Globus pallidus (tissue), 1 donor: ENCODE measurements at places on chromosomes 3 and 15.

DNA sequence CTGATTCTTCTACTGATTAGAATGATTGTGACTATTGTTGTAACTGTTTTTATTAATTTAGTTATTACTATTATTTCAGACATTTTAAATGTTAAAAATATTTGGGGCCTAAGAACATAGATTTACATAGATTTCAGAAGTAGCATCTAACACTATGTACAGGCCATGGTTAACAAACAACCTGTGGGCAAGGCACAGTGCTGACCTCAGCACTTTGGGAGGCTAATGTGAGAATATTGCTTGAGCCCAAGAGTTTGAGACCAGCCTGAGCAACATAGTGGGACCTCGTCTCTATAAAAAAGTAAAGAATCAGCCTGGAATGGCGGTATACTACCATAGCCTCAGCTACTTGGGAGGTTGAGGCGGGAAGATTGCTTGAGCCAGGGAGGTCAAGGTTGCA, 69.1 kb upstream of the CNTN4 start:
- no peak for DNase-seq

GRCh38 chr3:98777801-98778220, 14.7 kb downstream of the ST3GAL6 start:
- no peak for DNase-seq

GRCh38 chr3:160381470-160381869, 17.6 kb downstream of the IFT80 start:
- no peak for DNase-seq

- DNase-seq, result no peak
Observed at GRCh38 chr3:133595341-133595740, 21.9 kb downstream of the CDV3 start.

DNA sequence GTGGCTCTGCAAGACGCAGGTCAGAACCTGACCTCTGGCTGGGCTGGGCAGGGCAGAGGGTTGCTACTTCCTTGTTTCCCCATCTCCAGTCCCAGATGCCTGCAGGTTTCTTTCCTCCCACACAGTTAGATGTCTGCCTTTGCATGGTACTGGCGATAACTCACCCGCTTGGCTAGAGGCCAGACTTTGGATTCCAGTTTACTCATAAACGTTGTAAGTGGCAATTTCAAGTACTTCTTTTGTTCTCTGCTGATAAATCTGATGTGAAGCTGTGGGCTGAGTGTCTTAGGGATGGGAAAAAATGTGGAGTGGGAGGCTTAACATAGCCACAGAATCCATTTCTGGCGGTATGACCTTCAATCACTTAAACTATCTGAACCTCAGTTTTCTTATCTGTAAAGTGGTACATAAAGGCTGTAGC, 194.2 kb downstream of the EBLN2 start:
- DNase-seq, result no peak

DNA sequence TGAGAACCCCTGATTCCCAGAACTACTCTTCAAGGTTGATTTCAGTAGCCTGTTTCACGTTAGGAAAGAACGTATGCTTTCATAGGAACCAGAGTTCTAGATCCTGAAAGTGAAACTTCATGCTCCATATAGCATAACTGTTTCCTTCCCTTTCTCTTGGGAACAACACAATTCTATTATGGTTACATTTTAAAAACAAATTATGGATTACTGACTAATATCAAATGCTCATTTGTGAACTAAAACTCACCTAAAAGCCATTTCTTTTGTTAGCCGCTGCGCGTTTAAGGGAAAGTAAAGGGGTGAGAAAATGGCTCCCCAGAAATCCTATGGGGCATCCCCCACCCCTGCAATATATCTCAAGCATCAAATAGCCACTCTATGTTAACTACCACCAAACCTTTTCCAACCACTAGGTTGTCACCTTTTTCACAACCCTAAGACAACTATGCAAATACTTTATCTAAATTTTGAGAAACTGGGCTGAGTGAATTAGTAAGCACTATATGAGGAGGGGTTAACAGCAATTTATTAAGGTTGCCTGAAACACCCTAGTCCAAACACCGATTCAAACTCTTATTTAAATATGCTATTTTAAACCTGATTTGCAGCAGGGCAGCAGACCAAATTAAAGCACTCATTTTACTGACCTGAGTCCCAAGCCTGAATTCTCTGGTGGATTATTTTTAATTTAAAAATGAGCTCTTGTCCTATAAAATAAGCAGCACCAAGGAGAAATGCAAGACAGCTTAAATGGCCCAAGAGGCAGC, 2.4 kb downstream of the SIAH2 start:
- DNase-seq, result peak; percentile 5

DNA sequence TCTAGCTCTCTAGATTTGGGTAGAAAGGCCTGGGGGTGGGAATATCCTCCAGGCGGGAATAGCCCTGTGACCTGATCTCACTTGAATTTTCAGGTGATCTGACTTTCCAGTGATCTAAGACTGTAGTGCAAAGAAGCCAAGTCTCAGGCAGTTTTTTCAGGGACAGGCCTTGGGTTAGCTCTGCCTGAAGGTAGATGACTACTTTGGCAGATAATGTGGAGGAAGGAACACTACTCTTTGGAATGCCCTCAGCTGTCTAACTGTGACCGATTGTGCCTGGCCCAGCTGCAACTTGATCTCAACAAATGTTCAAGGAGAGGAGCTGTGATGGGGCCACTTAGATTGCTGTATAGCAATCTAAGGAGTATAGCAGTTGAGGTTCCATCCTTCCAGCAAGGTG, 193.7 kb downstream of the TCF12 start:
- DNase-seq, result no peak

GRCh38 chr15:58331560-58331912, 100.3 kb upstream of the LIPC start:
- DNase-seq, result no peak

GRCh38 chr3:145942052-145942451, 218.9 kb downstream of the PLOD2 start:
- DNase-seq, result no peak

DNA sequence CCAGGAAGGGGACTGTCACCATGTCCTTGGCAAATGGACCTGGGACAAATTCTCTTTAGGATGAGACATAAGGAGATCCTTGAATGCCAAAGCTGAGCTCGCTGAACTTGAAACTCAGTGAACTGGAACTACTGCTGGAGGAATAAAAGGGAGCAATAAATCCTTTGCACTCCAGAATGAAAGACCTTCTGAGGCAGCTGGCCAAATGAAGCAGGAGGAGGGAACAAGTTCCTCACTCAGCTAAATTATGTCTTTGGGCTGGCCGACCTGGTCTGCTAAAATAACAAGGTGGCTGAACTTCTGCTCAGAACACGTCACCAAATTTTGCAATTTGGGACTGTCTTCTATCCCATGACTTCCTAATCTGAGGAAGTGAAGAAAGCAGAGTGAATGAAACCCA, 314.7 kb downstream of the LPP start:
- DNase-seq, result peak; percentile 52

GRCh38 chr15:31080591-31081014, 20.9 kb downstream of the TRPM1 start:
- peak; percentile 49 for DNase-seq

- no peak for DNase-seq
Observed at GRCh38 chr15:101361418-101361817, 66.4 kb upstream of the SNRPA1 start.

DNA sequence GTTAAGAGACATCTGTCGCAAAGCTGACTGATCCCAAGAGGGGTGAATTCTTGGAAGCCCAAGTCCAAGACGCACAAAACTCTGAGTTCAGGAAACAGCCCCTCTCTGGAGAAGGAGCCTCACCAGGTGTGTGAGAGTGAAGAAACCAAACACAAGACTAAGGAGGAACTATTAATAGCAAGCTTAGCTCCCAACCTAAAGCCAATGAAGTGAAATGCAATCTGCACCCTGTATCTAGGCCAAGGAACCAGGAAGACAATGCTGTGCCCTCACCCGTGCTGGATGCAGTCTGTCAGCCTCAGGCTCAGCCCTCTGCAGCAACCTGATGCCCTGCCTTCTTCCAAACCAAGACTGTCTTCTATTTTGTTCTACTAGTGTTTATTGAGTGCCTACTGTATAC, 22.5 kb upstream of the THBS1 start:
- DNase-seq, result no peak

- no peak for DNase-seq
Observed at GRCh38 chr3:130576375-130577266, 59.6 kb downstream of the COL6A6 start.

DNA sequence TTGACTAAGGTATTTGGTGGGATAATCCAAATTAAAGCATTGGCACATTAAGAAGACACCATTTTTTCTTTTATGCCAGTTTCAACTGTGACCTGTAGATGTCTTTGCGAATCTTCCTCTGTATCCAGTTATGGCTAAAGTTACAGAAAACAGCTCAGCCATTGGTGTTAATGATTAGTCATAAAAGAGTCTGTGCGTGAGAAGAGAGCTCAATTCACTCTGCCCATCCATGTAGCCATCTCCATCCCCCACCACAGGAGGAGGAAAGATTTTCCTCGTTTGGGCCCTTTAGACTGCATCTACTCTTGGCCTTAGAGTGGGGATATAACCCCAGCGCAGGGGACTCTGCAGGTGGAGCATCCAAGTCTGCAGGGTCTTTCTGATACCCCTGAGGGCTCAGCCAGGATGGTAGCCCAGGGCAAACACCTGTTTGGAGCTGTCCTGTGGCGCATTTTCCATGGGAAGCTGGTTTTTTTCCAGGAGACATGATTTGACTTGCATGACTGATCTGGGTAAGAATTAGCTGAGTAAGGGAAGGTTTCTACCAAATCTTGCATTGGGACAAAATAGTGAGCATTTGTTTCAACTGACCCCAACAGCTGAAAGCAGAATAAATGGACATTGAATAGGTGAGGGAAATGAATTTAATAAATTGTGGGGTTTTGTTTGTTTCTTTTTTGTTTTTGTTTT, 29.5 kb downstream of the NANOGP8 start:
- no peak for DNase-seq

DNA sequence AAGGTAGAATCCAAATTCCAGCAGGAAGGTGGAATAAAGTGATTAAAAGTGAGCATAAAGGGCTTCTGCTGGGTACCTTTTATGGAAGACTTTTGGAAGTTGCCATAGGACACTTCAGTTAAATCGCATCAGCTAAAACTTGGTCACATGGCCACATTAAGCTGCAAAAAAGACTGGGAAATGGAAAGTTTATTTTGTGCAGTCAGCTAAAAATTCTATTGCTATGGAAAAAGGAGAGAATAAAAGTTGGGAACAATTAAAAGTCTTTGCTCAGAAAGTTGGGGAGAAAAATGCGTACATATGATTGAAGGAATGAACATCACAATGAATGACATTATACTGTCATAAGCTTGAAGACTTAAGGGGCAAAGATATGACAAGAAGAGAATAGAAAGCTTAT, 49.3 kb downstream of the FGF7 start:
- DNase-seq, result no peak

GRCh38 chr3:58952128-58952917, 97.5 kb downstream of the CFAP20DC start:
- DNase-seq, result no peak

GRCh38 chr3:61078048-61078752, 173.1 kb downstream of the FHIT start:
- no peak for DNase-seq

DNA sequence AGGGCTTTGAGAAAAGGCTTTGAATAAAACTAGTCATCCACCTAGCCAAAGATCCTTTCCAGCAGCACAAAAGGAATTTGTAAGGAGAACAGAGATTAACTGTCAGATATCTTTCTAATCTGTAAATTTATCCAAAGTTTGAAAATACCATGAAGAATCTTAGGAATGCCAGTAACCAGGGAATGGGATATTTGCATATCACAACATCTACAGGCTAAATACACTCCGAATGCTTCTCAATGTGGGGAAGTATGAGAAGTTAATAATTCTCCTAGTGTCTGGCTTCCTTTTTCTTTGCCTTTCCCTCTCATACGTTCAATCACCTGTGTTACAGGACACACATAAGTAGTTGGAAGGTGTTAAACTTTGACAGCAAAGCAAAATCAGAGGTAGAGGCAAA, 7.8 kb downstream of the ANAPC13 start:
- DNase-seq, result no peak

- DNase-seq, result peak; percentile 26
Observed at GRCh38 chr3:117603097-117603496, 893.5 kb downstream of the TUSC7 start.

GRCh38 chr3:99884484-99884883, 66.8 kb downstream of the CMSS1 start:
- DNase-seq, result no peak

DNA sequence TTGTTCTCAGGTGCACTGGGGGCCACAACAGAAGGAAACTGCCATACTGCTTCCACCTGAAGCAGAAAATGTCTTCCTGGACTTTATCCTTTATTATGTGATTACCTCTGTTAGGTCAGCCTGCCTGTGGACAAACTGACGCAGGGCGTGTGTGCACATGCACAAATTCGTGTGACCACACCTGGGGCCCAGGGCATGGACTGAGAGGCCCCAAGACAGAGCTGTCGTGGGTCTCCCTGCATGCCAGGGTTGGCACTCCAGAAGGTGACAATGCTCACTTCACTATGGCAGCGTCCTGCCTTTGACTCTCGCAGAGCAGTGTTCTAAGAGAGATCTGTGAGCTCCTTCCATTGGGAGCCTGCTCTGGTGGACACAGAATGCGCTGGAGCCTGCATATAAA, 34.5 kb downstream of the CCDC12 start:
- no peak for DNase-seq

- no peak for DNase-seq
Observed at GRCh38 chr15:74870436-74871215, 2.5 kb downstream of the SCAMP2 start.

- DNase-seq, result no peak
Observed at GRCh38 chr3:142875099-142875498, 13.8 kb downstream of the PCOLCE2 start.

DNA sequence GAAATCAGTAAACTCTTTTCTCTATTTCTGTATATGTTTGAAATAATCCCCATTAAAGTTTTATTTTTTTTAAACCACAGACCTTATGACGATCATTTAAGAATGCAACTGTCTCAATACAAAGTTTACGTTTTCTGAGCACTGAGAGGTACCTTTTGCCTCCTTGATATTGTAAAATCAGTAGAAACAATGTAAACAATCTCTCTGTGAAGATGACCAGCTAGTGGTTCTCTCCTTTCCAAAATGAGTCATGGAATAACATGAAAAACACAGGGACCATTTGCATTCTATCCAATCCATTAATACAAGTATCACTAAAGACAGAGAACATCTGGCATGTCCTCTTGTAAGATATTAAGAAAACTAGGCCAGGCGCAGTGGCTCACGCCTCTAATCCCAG, 48.8 kb downstream of the RAD18 start:
- DNase-seq, result no peak

DNA sequence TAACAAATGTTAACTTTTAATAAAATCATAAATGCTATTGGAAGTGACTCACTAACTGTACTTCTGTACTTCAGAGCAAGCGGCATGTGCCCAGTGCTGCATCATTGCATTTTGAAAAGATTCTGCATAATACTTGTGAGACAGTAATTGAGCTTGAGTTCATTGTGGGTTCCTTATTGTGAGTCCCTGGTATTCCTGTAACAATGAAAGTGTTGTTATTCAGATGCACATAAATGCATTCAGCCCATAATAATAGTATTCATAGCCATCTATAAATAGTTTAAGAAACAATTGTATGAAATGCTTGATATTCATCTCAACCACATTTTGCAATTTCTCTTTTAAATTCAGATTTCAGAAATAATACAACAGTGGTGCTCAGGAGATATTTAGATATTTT, 976.4 kb downstream of the CADM2 start:
- peak; percentile 16 for DNase-seq
